Activated T-cell treated with anti-CD3 and anti-CD28 coated beads, Interleukin-2, amount 50 U/mL, for 72 hours (primary cell): ENCODE measurements at places on chromosomes 2 and 18.

DNA sequence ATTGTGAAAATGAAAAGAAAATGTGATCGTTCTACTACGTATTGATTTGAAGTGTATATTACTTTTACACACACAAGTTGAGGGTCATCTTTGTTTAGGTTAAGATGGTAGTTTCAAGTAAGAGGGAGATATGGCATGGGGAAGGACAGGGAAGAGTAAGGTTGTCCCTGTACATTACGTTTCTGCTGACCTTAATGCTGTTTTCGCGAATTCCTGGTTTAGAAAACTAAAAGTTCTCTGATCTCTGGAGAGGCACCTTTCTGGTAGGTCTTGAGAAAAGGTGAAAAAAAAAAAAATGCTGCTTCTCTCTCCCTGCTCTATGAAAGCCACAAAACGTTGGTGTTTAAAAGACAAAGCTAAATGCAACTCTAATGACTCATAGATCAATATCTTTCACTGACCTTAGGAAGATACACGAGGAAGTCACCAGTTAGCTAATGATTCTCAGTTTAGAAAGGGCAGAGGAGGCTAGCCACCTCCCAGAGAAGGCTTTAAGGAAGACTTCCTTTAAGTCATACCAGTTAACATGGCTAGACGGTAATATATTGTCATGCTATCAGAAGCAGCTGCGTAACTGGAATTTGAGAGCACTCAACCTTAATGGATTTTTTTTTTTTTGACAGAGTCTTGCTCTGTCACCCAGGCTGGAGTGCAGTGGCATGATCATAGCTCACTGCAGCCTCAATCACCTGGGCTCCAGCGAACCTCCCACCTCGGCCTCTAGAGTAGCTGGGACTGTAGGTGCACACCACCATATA is 13.2 kb downstream of the TXNDC2 start:
- no peak for DNase-seq

- DNase-seq: no peak
These were observed 128.0 kb upstream of the KCNJ3 start for GRCh38 chr2:154570501-154570900.

DNA sequence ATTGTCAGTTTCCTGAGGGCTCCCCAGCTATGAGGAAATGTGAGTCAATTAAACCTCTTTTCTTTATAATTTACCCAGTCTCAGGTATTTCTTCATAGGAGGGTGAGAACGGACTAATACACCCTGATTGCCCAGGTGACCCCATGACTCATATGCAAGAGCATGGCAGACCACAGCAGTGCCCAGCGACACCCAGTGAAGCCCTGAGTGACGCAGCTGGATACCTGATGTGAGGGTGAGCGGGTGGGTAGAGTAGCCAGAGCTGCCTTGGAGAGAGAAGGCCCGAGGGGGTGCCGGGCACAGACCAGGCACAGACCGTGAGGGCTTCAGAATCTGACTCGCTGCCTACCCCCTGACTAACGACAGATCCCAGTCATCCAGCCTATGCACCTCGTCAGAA is 15.4 kb downstream of the ALPG start:
- no peak for DNase-seq

- no peak for DNase-seq
These were observed 64.5 kb upstream of the HDAC4 start for GRCh38 chr2:239465017-239466001.

DNA sequence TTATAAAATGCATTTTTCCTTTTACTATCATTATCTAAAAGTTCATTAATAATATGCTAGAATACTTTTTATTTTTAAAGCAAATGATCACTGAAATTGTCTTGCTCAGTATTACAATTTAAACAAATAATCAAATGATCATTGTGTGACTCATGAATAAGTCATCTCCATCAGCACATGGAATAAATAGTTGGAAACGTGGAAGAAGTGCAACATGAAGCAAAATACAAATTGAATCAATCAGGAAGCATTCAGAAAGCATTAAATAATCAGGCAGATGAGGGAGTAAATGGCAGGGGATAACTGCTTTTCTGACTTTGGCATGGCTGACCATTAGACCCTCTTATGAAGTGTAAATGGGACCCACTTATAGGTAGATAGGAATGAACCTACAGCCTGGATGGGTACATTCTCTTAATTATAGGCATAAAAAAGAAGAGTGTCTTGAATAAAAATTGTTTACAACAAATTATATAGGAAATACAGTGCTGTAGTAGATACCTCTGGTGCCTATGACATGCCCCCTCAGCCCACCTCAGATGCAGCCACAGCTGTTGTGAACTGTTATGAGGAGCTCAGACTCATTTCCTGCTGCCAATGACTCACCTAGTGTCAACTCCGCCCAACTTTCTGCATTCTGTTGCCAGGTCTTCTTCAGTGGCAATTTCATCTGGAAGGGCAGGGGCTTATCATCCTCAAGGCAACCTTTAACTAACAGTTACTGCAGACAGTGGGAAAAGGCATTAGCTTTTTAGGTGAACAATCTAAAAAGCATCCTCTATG is 936.0 kb downstream of the TRIB2 start:
- DNase-seq: no peak
